ENCODE measurements at places on chromosomes 16 and 17.

GRCh38 chr17:11742886-11743285 lies 144.6 kb downstream of the DNAH9 start:
- no peak for DNase-seq

GRCh38 chr17:79141578-79142355 lies 67.1 kb downstream of the ENGASE start:
- no peak for DNase-seq

DNA sequence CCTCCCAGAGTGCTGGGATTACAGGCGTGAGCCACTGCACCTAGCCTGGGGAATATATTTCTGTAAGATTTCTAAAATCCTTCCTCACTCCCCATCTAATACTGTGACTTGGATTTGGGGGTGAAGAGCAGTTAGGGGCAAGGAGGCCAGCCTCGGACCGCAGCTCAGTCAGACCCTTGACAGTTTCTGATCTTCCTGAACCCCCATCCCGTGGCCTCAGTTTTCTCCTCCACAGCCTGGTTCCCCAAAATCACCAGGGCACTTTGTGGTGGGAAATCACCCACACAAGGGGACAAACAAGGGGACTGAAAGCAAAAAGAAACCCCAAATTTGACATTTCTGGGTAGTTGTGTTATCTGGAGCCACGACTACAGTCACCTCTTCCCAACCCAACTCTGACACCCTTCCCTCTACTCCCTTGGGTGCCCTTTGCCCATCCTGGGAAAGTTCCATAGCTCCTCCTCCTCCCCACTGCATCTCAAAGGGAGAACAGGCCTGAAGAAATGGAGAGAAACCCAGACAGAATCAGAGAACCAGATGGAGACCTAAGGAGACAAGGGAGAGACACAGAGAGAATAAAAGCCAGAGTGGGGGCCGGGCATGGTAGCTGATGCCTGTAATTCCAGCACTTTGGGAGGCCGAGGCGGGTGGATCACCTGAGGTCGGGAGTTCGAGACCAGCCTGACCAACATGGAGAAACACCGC lies 2.8 kb upstream of the STAT5A start:
- no peak for DNase-seq

GRCh38 chr17:49556223-49556943 lies 19.3 kb upstream of the NXPH3 start:
- no peak for DNase-seq

GRCh38 chr17:83007504-83008185 lies 71.8 kb upstream of the METRNL start:
- no peak for DNase-seq

DNA sequence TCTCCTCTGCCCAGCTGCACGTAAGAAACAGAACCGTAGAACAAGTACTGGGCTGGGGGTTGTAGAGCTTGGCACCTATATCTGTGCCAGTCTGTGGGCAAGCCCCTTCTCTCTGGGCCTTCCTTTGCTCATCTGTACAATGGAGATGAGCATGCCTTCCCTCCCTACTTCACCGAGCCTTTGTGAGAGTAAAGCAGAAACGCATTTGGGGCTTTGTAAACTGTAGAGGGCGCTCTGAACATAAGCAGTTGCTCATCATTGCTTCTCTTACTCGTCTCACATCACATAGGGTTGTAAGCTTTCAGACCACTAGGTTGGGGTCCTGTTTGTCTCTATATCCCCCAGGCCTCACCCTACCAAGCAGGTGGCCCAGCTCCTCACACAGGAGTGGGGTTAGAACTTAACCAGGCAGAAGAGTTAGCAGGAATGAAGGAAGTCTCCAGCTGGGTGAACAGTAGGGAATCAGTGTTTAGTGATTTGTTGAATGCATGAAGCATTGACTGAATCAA lies 15.1 kb downstream of the SAMD14 start:
- no peak for DNase-seq

GRCh38 chr17:50350733-50351132 lies 4.8 kb downstream of the XYLT2 start:
- DNase-seq: no peak

DNA sequence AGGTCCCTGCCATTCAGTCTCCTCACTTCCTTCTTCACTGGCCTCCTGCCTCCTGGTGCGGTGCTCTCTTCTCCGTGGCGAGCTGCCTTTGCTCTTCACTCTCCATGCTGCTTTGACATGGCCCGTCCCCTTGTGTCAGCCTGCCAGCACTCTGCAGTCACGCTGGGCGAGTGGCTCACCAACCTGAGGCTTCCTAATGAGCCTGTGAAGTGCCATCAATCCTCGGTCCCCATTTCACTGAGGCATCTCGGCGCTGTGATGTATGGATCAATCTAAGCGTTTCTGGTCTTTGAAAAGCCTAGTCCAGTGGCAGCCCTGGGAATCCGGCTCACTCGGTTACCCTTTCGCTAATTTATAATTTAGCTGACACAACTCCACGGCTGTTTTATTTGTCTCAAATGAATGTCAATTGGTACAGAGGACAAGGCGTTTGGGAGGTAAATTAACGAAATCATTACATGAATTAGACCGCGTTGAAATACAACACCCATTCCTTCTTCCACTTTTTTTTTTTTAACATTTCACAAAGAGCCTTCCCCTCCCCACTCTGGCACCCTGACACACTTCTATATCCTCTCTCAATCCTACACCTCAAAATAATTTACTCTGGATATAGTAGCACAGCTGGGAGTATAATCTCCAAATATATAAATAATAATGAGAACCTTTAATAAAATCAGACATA lies 610.7 kb downstream of the TMEM114 start:
- DNase-seq: no peak

DNA sequence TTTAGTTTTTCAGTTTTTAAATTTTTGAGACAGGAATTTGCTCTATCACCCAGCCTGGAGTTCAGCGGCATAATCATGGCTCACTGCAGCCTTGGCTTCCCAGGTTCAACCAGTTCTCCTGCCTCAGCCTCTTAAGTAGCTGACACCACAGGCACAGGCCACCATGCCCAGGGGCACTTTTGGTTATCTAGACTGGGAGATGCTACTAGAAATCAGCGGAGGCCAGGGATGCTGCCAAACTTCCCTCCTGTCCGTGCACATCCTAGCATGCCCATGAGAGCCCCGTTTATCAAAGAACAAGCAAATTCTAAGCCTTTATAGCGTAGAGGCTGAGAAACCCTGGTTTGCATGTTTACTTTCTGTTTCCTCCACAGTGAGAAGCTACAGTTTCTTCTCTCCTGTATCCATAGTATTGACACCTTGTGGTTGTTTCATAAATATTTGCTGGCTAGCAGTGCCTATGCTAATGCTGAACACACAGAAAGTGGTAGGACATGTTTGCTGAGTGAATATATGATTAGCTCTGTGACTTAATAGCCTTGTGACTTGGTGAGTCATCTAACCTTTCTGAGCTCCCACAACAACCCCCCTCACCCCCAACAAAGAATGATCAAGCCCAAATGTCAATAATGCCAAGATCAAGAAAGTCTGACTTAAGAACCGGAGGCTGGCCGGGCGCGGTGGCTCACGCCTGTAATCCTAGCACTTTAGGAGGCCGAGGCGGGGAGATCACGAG lies 39.2 kb upstream of the MAF start:
- no peak for DNase-seq

DNA sequence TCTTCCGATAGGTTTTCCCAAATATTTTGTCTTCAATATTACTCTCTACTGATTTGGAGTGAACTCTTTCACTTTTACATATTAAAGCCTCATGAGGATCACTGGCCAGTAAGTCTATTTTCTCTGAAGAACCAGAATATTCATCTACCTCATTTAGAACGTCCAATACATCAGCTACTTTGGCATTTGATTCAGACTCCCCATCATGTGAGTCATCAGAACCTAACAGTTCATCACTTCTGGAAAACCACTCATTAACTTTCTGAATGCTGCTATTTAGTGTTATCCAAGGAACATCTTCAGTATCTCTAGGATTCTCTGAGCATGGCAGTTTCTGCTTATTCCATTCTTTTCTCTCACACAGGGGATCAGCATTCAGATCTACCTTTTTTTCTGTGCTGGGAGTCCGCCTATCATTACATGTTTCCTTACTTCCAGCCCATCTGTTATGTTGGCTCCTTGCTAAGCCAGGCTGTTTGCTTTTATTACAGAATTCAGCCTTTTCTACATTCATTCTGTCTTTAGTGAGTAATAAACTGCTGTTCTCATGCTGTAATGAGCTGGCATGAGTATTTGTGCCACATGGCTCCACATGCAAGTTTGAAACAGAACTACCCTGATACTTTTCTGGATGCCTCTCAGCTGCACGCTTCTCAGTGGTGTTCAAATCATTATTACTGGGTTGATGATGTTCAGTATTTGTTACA lies 30.9 kb downstream of the BRCA1 start:
- DNase-seq: peak; percentile 44

GRCh38 chr16:46918905-46919792 lies 35.0 kb downstream of the GPT2 start:
- DNase-seq: no peak

- no peak for DNase-seq
Observed at GRCh38 chr16:265711-266110, 10.0 kb downstream of the RGS11 start.

All from BJ (cell line).